ENCODE measurements at places on chromosomes 6 and 20.

- no peak for DNase-seq
These were observed 14.9 kb upstream of the CCN5 start for GRCh38 chr20:44700306-44700705.

DNA sequence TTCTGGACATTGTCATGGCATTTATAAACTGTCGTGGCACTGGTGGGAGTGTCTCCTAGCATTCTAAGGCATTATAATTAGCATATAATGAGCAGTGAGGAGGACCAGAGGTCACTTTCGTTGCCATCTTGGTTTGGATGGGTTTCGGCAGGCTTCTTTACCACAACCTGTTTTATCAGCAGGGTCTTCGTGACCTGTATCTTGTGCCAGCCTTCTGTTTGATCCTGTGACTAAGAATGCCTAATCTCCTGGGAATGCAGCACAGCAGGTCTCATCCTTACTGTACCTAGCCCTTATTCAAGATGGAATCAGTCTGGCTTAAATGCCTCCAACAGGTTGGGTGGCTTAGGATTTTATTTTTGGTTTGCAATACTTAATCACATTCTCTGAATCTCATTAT lies 142.7 kb upstream of the GGTLC1 start:
- no peak for DNase-seq

DNA sequence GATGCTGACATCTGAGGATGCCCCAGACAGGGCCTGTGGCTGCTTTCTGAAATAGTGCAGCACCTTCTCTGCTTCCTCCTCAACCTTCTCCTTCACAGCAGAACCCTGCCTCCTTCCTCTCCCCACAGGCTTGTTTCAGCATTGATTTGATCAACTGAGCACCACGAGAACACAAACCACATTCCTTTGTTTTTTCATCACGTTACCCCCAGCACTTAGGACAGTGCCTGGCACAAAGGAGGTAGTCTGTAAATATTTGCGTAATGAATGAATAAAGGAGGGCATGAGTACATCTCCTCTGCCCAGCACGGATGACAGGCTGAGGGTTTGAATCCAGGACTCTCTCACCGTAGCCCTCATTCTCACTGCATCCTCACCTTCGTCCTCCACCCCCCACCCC lies 21.3 kb upstream of the WFDC2 start:
- no peak for DNase-seq

DNA sequence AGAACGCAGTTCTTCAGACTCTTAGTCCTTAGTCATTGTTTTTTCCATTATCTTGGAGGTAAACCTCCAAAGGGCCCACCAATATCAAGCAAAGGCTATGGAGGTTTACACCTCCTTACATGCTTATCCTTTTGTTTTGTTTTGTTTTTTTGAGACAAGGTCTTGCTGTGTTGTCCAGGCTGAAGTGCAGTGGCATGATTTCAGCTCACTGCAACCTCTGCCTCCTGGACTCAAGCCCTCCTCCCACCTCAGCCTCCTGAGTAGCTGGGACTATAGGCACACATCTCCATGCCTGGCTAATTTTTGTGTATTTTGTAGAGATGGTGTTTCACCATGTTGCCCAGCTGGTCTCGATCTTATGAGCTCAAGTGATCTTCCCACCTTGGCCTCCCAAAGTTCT lies 26.3 kb downstream of the ADGRG6 start:
- DNase-seq = no peak

All from T-helper 1 cell (primary cell).